NCI-H146 (cell line): ENCODE measurements at places on chromosomes 13 and 19.

DNA sequence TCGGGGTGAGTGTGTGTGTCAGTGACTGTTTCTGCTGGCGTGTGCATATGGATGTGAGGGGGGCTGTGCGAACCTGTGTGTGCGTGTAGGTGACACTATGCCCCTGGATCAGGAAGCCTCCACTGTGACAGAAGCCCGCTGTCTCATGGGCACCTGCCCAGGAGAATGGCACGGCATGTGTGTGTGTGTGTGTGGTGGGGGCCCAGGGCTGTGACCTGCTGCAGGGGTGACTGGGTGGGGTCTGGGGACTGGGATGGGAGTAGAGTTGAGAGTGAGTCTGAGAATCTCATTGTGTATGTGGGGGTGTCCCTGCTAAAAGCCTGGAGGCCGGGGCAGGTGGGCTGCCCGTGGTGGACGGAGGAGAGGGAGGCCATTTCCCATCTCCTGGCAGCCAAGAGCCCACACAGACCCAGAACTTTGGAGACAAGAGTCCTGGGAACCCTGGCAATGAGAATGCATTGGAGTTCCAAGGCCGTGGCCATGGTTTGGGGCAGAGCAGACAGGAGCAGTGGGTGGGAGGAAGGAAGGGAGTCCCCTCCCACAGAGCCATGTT is 6.4 kb upstream of the TPM4 start:
- no peak for DNase-seq

GRCh38 chr19:44848812-44849447 is 2.8 kb downstream of the NECTIN2 start:
- no peak for DNase-seq

- DNase-seq: no peak
Measured at GRCh38 chr19:33039815-33040214, 24.9 kb downstream of the RHPN2 start.

DNA sequence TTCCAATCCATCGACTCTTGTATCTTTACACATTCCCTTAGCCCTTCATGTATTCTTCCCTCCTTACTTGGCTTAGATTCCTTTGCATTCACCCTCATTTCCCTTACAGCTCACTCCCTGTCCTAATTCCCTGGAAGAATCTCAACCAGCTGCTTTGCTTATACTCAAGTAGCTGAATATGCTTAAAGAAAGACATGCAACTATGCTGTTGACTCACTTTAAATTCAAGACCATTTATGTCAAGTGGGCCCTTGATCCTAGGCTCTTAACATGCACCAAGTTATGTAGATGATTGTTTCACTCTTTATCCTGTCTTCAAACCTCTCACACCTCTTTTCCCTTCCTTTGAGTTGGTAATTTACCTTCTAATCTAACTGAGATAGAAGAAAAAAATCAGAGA is 7.4 kb downstream of the CCDC122 start:
- DNase-seq: no peak

GRCh38 chr19:14848822-14849221 is at the start of gene OR7A10:
Gene OR7A10, minus strand, starts transcription at chr19:14848922. Its CDS starts 7,045 bp downstream, at chr19:14841877.
- no peak for DNase-seq

DNA sequence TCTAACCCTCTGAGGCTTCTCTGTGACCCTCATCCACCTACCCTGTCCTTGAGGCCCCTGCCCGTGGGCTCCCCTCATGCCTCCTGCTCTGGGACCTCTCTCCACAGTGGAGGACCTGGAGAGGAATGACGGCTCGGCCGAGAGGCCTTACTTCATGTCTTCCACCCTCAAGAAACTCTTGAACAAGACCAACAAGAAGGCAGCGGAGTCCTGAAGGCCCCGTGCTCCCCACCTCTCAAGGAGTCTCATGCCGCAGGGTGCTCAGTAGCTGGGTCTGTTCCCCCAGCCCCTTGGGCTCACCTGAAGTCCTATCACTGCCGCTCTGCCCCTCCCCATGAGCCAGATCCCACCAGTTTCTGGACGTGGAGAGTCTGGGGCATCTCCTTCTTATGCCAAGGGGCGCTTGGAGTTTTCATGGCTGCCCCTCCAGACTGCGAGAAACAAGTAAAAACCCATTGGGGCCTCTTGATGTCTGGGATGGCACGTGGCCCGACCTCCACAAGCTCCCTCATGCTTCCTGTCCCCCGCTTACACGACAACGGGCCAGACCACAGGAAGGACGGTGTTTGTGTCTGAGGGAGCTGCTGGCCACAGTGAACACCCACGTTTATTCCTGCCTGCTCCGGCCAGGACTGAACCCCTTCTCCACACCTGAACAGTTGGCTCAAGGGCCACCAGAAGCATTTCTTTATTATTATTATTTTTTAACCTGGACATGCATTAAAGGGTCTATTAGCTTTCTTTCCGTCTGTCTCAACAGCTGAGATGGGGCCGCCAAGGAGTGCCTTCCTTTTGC is 10.8 kb upstream of the ILF3 start:
- DNase-seq: no peak

DNA sequence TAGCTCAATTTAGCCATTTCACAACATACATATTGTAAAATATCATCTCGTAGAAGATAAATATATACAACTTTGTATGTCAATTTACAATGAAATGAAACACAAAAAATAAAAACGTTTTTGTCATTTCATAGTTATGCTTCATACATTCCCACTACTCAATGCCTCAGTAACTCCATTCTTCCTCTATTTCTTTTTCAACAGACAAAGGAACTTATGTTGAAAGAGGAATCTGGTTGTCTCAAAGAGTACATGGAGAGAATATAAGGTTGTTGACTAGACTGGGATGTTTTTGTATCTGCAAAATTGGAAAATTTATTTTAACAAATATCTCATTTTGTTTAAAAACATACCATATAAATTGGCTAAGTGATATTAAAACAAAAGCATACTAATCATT is 12.8 kb downstream of the KCTD12 start:
- no peak for DNase-seq

GRCh38 chr19:18230941-18231734 is 4.9 kb upstream of the PDE4C start:
- no peak for DNase-seq

- DNase-seq: no peak
Measured at GRCh38 chr13:28421676-28422410, 73.1 kb downstream of the FLT1 start.

DNA sequence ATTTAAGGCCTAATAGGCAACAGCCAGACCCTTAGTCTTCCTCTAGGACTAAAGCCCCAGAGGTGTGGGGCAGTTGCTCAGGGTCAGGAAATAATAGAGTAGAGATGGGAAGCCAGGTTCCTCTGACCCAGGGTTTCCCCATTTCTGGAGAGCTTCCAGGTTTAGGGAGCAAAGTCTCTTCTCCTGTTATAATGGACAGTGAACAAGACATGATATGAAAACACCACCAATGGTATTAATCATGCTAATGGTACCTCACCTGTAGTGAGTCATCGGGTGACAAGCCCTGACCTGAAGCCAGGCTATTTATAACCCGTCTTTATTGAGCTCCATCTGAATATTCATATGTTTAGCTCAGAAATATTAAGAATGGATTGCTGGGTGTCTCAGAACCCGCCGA is 24.6 kb downstream of the BICRA start:
- DNase-seq: peak; percentile 51

DNA sequence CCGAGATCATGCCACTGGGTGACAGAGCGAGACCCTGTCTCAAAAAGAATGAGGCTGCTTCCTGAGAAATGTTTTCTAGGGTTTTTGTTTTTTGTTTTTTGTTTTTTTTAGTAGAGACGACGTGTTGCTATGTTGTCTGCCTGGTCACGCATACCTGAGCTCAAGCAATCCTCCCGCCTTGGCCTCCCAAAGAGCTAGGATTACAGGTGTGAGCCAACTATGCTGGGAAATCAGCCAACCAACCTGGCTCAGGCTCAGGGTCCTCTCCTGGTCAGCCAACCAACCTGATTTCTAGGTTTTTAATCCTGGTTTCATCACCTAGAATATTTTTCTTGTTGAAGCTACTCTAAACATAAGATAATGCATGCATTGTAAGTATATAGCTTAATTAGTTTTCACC is 7.8 kb downstream of the DHX34 start:
- DNase-seq: no peak

- DNase-seq: no peak
Measured at GRCh38 chr19:10408511-10409283, 5.4 kb upstream of the CDC37 start.

- no peak for DNase-seq
Measured at GRCh38 chr13:58051807-58052375, 420.3 kb downstream of the PCDH17 start.

DNA sequence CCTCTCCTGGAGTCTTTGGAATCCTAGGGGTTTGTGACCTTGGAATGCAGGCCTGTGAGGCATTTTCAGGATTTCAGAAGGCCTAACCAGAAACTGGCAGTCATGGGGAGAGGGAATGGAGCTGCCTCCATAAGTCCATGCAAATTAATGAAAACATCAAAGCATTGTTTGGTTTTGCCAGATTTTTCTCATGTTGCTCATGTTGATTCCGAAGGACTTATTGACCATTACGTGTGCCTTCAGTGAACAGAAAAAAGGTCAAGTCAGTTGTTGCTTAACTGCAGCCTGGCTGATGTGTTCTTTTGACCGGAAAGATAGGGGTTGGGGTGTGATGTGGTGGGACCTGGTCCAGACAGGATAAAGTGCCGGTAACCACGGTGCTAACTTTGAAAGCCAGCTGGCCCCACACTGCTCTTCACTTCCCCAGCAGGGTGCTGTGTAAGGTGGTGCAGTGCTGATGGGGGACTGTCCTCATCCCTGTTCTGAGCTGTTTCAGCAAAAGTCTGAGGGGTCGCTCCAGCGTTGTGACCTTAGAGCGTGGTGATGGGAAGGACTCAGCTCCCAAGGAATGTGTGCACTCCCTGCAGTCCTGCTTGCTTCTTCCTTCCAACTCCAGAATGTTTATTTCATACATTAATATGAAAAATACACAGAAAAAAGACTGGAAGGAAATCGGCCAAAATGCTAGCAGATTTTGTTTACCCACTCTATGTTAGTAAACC is 3.5 kb downstream of the RNF113B start:
- DNase-seq: no peak

DNA sequence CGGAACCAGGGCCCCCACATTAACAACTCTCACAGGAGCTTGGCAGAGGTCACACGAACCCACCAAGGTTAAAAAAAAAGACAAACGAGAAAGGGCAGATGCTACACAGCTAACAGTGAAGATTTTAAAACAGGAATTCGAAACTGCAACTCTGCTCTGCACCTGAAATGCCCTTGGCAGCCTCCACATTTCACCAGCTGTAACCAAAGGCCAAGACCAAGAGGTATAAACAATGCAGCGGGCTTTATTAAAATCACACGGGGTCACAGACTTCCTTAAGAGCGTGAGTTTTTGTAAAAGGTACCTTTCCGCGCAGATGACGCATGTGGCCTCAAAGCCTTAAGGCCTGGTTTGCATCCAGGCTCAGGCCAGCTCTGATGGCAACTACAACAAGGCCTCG is 88.2 kb downstream of the STK24 start:
- DNase-seq: no peak

- peak; percentile 58 for DNase-seq
Measured at GRCh38 chr19:19540064-19540714, 2.1 kb downstream of the CILP2 start.

GRCh38 chr19:48896191-48896720 is 2.3 kb downstream of the TULP2 start:
- DNase-seq: peak; percentile 84

DNA sequence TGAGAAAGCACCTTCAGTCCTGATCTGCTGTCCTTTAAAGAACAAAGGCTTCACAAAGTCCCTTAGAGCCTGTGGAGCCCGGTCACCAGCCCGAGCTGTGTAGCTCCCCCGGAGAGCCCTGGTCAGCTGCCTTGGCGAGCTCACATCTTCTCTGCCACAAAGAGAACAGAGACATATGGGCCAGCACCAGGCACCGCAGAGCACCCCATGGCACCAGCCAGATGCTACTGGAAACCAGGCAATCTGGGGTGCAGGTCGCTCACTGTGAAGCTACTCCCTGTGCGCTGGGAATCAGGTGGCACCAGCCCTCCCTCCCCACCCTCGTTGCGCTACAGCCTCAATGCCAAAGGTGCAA is 44.3 kb upstream of the F7 start:
- DNase-seq: no peak

GRCh38 chr13:47484548-47484947 is 516.5 kb downstream of the SUCLA2 start:
- no peak for DNase-seq

DNA sequence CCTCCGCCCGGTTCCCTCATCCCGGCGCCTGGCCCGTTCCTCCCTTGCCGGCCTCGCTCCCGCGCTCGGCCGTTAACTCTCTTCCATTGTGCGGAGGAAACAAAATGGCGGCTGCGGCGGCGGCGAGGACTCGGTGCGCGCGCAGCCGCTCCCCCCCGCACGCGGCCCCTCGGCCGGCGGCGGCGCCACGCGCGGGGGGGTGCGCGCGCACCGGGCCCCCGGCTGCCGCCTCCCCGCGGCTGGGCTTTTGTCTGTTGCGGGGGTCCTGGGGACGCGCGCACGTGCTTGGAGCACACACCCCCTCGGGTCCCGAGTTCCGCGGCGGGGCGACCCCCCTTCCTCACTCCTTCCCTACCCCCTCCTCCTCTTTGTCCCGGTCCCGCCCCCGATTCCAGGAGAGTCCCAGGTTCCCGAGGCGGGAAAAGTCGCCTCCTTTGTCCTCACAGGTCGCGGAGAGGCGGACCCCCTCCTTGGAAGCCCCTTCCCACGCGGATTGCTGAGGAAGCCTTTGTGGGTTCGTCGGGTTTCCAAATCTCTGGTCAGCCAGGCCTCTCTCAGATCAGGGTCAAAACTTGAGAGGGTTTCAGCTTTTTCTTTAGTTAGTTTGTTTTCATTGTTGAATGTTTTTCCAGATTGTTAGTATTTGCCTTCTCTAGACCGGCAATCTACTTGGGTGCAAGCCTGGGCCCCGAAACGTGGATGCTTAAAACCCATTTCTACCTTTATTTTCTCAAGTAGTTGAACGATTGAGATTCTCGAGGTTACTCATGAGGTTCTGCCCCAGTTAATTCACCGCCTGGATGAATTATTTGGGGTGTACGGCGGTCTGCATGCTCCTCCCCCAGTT is 687 bp downstream of the ILF3 start:
- DNase-seq: peak; percentile 83

DNA sequence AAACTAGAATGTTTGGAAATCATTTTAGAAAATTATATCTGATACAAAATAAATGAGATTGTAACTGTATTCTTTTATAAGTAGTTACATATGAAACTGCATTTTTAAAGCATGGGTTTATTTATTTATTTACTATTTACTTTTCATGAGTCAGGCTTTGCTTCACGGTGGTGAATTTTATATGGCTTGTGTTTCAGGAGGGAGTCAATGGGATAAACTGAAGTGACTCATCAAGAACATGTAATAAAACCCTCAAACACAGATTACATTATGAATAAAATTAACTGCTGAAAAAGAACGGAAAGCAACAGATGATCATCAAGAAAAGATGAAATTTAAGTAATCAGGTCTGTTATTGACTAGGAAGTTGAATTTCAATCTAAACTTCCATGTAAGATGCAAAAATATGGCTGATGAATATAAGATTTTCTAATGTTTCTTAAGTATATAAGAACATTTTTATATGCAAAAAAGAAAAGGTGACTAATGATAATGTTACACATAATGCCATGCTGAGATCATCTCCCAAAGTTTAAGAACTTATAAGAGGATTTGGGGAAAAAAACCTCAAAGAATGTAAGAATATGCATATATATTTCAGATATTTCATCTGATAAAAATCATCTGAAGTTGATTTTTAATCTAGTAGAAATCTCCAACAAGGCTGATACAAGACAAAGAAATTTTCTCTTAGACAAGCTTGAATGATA is 383.6 kb downstream of the SLITRK1 start:
- no peak for DNase-seq
